ENCODE measurements at places on chromosomes 2 and 18.

GRCh38 chr2:44572196-44572900, 210.6 kb downstream of the CAMKMT start:
- DNase-seq = no peak

GRCh38 chr2:78147466-78147865, 625.3 kb upstream of the LRRTM4 start:
- peak; percentile 80 for DNase-seq

- no peak for DNase-seq
Measured at GRCh38 chr2:124832521-124832920, 807.4 kb downstream of the CNTNAP5 start.

DNA sequence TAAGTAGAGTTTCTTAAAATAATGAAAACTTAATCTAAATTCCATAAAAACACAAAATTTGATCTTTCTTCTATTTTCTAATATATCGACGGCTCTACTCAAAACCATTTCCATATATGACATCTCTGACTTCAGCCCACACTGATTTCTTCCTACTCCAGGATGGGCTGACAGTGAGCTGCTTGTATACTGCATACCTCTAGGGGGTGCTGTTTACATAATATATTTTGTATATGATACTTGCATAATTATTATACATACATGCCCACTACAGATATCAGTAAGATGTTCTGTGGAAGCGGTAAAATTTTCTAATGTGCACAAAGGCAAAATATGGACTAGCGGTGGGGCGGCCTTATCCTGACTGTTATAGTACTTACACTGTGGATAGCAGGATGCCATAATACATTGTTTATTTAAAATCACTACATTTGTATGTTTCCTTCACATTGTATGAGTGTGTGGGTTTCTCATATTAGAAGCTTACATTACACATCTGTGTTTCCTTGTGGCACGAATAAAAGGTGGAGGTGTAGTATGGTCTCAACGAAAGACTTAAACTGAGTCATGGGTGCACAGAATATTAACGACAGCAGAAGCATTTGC, 66.1 kb upstream of the NXPH2 start:
- DNase-seq = peak; percentile 65

- DNase-seq = no peak
Measured at GRCh38 chr2:178412047-178412446, 38.9 kb downstream of the PRKRA start.

- peak; percentile 46 for DNase-seq
Measured at GRCh38 chr2:99403524-99403923, 66.3 kb downstream of the EIF5B start.

GRCh38 chr2:210180477-210180876, 9.3 kb upstream of the KANSL1L start:
- DNase-seq = no peak

GRCh38 chr18:36446059-36446458, 148.5 kb downstream of the FHOD3 start:
- DNase-seq = no peak

DNA sequence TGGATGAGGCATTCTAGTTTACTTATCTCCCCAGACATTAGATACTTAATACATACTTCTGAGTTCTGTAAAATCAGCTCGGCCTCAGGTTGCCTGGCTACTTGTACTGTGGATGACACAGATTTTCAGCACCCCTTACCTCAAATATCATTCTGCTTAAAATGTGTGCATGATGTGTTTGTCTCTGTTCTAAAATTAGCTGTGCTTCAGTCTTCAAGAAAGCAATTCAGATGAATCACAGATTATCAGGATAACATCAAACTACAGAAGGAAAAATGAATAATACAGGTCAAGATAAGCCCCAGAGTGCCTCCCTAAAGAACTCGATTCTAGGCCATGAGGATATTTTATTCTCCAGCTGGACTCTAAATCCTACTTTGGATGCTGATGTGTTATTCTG, 21.3 kb upstream of the MAPRE2 start:
- DNase-seq = peak; percentile 61

DNA sequence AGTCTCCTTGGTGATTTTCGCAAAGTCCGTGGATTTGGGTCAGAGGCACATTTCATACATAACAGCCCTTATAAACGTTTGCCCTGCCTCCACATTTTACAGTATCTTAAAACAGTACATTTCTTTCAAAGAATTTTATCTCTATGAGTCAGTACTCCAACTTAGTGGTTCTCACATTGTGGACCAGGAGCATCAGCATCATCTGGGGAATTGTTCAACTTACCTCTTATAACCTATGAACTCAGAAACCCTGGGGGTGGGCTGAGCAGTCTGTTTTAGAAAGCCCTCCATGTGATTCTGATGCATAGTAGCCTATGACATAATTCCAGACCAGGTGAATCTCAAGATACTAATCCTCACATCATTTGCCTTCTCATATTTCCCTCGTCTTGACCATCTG, 12.4 kb downstream of the SUPT7L start:
- DNase-seq = peak; percentile 88

DNA sequence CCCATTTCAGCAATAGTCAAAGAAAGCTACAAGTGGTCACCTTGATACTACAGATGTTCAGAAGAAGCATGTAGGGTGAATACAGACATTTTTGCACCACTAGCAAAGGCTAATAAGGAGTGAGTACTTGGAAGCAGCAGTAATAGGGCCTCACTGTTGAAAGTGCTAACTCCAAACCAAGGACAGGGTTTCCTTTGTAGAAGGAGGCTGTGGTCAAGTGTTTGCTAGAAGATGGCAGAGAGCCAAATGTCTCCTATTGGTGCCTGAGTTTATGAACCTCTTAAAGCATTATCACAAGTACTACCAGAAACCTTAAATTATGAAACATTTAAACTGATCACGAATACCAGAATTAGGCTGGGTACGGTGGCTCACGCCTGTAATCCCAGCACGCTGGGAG, 308.1 kb downstream of the ZEB2 start:
- no peak for DNase-seq

- DNase-seq = no peak
Measured at GRCh38 chr2:131035826-131036231, 57.4 kb downstream of the FAM168B start.

- no peak for DNase-seq
Measured at GRCh38 chr2:130826419-130826818, 10.3 kb upstream of the ARHGEF4 start.

DNA sequence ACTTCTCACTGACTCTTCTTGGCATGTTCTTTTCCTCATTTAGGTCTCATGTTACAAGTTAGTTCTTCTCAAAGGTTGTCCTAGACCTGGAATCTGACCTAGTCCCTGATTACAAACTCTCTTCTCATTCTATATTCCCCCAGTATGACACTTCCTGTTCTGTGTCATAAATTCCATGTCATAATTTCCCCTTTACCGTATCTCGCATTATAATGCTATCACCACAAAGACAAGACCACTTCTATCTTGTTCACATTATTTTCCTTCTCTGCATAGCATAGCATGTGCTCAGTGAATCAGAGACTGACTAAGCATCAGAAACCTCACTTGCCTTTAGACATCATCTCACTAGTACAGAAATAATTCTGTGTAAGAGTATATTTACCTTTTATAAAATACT, 63.6 kb upstream of the CAVIN2 start:
- no peak for DNase-seq

DNA sequence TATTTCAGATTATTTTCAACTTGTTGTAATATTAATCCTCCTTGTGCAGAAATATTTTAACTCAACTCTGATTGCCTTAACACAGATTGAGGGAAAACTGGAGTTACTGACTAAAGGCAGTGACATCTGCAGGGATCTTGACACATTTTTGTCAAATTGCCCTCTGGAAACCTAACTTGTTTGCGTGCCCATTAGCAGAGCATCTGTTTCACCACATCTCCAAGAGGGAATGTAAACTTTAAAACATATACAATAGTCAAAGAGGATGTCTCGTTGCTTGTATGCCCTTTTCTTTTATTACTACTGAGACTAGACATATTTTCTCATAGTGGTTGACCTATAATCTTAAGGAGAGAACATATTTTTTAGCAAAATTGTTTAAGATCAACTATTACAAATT, 14.2 kb downstream of the INPP1 start:
- DNase-seq = no peak

DNA sequence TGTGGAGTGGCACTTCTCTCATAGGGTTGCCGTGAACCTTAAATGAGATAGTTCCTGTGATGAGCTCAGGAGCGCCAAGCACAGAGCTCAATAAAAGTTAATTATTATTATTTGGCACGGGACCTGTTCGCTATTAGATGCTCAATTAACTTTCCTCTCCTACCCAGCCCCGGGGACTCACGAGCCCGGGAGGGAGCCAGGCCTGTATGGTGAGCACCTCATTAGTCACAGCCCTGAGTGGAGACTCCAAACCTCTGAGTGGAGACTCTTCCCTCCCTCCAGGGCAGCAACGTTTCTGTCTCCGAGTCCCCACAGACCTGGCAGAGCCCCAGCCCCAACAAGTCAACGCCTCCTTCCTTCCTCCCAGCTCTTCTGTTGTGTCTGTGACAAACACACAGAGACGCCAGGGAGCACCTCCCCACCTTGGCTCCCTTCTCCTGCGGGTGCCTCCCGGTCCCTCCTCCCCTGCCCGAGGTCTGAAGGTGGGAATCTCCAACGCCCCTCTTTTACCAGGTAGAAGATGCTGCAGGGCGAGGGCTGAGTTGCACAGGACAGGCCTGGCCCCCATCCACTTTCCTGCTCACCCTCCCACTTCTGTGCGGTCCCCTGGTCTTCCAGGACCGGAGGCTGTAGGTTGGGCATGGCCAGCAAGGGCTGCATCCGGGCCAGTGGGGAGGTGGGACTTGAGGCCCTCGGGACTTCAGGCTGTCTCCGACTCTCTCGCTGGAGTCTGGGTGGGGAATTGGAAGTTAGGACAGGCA, 52.7 kb upstream of the ODC1 start:
- no peak for DNase-seq

- DNase-seq = peak; percentile 97
Measured at GRCh38 chr2:46431481-46432235, 47.7 kb upstream of the TMEM247 start.

- DNase-seq = no peak
Measured at GRCh38 chr18:23673725-23674124, 11.0 kb upstream of the ANKRD29 start.

GRCh38 chr2:55519938-55520885, 694 bp downstream of the CFAP36 start:
- DNase-seq = no peak

DNA sequence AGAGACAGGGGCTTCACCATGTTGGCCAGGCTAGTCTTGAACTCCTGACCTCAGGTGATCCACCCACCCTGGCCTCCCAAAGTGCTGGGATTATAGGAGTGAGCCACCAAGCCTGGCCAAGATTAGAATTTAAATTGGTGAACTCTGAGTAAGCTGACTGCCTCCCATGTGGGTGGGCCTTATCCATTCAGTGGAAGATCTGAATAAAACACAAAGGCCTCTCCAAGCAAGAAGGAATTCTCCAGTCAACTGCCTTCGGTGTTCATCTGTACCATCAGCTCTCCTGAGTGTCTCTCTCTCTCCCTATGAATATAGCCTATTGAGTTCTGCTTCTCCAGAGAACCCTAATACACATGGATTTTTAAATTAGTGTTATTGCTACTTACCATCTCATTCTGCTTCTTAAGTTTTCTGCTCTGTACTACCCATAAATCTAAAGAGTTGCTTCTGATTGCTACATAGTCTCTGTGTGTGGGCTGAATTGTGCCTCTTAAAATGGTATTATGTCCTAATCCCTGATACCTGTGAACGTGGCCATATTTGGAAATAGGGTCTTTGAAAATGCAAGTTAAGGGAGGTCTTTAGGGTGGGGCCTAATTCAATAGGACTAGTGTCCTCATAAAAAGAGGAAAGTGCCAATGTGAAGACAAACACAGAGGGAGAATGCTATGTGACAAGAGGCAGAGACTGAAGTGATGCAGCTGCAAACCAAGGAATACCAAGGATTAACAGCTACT, 36.3 kb downstream of the FBXO11 start:
- DNase-seq = no peak

- no peak for DNase-seq
Measured at GRCh38 chr2:174145827-174146226, 102.5 kb downstream of the OLA1 start.

GRCh38 chr18:58314284-58314683, 270.3 kb downstream of the NEDD4L start:
- DNase-seq = peak; percentile 83

- DNase-seq = no peak
Measured at GRCh38 chr2:32591669-32592463, 36.0 kb upstream of the TTC27 start.
